A549 treated with RU486 at 1 μM for 4 hours (cell line): ENCODE measurements at places on chromosomes 1 and 21. TPM values are rescaled to one million over a fixed set of nuclear protein-coding genes. Genes with fewer than 3 reads are reported as not detected.

Gene TRABD2B
- total RNA-seq, result 0.34 to 0.94 TPM (median 0.54 TPM) in 5 replicates

Gene CAPN8
- 0.23 to 1.0 TPM (median 0.64 TPM) in 5 replicates for total RNA-seq

Gene ATP6V1G3
- not detected in 5 replicates for total RNA-seq

Gene USH2A
- total RNA-seq, result not detected in 5 replicates

Gene DMRTA2
- 0.05 to 0.33 TPM (median 0.16 TPM) in 5 replicates for total RNA-seq

Gene H3-3A
- total RNA-seq, result 388 to 448 TPM (median 426 TPM) in 5 replicates

Gene SPATA46
- total RNA-seq, result not detected in 5 replicates

Gene SPRR4
- total RNA-seq, result not detected in 5 replicates

Gene TSSK3
- total RNA-seq, result not detected in 5 replicates

Gene ETV3L
- not detected in 5 replicates for total RNA-seq

Gene PDE9A
- 1.1 to 1.7 TPM (median 1.2 TPM) in 5 replicates for total RNA-seq

Gene ZNF683
- not detected in 5 replicates for total RNA-seq
